ENCODE measurements at places on chromosomes 1 and 21.

GRCh38 chr1:93079685-93080141 is 630 bp downstream of the MTF2 start:
- H3K36me3 ChIP-seq: no peaks in the 10 kb centered on the region
- H3K27ac ChIP-seq: peak overlapping the region; percentile 84
- peak overlapping the region; percentile 96 for H3K4me3 ChIP-seq
- H3K4me1 ChIP-seq: peaks cover 48% of the 10 kb centered on the region

- no peak overlapping the region for H3K27ac ChIP-seq
- no peaks in the 10 kb centered on the region for H3K4me1 ChIP-seq
- no peaks in the 10 kb centered on the region for H3K36me3 ChIP-seq
These were observed 74.6 kb downstream of the DMRTA2 start for GRCh38 chr1:50348449-50349241.

DNA sequence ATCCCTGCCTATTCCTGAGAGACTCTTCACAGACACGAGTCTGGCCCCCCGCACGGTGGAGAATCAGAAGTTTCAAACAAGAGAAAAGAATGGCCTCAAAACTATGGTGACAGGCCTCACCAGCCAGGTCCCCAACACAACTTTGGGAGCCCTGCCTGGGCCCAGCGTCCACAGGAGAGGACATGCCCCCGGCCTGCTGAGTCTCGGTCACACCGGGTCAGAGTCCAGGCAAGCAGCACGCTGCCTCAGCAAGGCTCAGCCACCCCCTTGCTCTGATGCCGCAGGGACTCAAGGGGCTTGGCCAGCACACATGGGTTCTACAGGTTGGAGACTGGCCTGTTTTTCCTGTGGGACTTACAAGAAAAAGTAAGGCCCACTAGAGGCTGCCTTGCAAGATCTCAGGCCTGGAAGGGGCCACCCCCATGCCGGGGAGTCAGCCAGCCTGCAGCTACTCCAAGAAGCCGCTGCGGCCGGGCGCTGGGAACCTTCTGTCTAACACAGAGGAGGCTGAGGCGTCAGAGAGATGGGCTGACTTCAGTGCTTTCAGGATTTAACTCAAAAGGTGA is 116.8 kb downstream of the NPHP4 start:
- no peaks in the 10 kb centered on the region for H3K4me1 ChIP-seq
- no peak overlapping the region for H3K4me3 ChIP-seq
- no peaks in the 10 kb centered on the region for H3K36me3 ChIP-seq
- no peak overlapping the region for H3K27ac ChIP-seq
- no peak for DNase-seq

DNA sequence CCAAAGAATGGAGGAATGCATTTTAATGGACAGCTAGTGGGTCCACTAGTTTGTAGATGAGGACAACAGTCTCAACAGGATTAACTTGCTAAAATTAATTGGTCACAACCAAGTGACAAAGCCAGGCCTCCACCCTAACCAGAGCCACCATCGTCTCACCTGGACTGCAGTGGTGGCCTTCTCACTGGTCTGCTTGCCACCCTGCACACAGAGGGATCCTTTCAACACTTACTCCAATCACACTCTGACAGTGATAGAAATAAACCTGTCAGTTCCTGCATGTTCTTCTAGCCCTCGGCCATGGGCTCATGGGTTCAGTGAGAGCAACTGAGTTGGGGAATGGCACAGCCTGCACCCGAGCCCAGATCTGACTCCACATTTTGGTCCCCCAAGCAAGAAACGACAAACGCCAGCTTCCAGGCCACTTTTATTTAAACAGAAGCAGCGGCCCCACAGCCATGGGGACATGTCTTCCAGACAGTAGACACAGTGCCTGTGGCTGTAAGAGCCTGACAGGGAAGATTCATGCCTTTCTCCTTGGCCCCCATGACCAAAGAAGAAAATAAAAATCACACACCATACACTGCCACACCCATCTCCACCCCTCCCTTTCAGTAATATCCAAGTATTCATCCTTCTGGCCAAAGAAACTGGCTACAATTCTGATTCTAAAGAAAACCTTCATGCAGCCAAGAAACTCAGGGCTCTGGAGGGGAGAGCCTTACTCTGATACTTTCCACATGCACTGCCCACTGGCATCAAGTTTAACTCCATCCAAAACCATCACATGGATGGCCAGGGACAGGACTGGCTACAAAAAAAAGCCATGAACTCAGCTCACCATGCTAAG is 37.6 kb downstream of the DHCR24 start:
- H3K36me3 ChIP-seq: peaks cover 9% of the 10 kb centered on the region
- H3K27ac ChIP-seq: no peak overlapping the region
- no peaks in the 10 kb centered on the region for H3K27me3 ChIP-seq
- H3K4me3 ChIP-seq: no peak overlapping the region
- no peak for DNase-seq

DNA sequence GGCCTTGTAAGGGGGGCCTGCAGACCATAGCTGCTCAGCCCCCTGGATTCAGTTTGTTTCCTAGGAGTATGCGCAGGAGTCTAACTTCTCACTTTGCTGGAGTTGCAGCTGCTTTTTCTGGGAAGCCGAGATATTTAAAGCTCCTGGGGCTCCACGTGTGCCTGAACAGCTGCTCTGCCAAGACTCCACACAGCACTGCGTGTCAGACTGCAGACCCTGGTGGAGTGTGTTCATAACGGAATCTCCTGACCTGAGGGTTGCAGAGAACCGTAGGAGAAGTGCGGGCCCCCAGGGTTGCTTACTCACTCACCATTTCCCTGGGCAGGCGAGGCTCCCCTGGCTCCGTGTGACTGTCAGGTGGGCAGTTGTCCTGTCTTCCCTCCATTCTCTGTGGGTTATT is 474.3 kb upstream of the TMPRSS15 start:
- no peak overlapping the region for H3K27ac ChIP-seq
- no peaks in the 10 kb centered on the region for H3K27me3 ChIP-seq
- no peak for DNase-seq
- no peak overlapping the region for H3K4me3 ChIP-seq
- no peaks in the 10 kb centered on the region for H3K36me3 ChIP-seq
- no peaks in the 10 kb centered on the region for H3K4me1 ChIP-seq

DNA sequence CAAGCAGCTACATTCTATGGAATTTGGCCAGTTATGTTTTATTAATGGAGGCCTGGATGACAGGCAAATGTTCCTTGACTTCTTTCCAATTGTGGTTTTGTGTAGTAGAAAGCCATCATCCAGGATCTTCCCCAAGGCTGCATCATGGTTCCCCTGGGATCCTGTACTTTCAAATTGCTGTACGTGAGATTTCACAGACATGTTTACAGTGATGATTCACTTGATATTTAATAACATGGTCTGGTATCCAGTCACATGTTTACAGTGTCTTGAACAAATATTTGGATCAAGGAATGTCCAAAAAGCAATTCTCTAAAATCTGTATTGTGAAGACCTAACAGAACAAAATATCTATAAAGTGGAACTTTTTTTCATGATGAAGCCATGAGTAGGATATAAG is 68.3 kb upstream of the ST6GALNAC3 start:
- no peaks in the 10 kb centered on the region for H3K27me3 ChIP-seq
- no peak overlapping the region for H3K27ac ChIP-seq
- DNase-seq: no peak
- no peaks in the 10 kb centered on the region for H3K36me3 ChIP-seq
- H3K4me3 ChIP-seq: no peak overlapping the region

Data from CD8-positive, alpha-beta memory T cell (primary cell).